ENCODE measurements at places on chromosomes 12 and 14.

DNA sequence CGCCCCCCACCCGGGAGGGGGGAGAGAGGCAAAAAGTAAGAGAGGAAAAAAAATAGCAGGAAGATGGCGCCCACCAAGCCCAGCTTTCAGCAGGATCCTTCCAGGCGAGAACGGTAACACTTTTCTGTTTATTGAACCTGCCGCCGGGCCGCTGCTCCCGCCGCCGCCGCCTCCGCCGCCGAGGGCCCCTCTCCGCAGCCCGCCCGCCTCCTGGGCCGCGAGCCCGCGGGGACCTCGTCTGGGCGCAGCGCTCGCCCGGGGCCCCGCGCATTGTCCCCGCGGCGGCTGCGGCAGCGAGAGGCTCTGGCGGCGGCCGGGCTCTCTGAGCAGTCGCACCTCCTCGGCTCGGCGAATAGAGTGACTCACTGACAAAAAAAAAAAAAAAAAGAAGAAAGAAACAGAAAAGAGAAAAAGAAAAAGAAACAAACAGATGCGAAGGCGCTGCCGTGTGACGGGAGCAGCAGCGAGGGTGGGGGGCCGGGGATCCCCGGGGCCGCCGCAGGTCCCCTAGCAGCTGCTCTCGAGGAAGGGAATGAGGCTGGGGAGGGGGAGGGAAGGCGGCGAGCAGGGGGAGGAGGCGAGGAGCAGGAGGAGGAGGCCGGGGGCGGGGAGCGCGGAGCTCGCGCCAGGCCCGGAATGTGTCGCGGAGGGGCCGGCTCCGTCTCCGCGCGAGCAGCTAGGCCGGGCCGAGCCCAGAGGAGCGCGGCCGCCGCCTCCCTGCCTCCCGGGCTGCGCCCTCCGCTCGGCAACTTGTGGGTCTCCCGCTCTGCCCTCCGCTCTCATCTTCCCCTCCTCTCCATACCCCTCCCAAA, 781 bp downstream of the NPAS3 start:
- no peak for DNase-seq

GRCh38 chr12:79267580-79267979, 403.0 kb downstream of the SYT1 start:
- DNase-seq: no peak

DNA sequence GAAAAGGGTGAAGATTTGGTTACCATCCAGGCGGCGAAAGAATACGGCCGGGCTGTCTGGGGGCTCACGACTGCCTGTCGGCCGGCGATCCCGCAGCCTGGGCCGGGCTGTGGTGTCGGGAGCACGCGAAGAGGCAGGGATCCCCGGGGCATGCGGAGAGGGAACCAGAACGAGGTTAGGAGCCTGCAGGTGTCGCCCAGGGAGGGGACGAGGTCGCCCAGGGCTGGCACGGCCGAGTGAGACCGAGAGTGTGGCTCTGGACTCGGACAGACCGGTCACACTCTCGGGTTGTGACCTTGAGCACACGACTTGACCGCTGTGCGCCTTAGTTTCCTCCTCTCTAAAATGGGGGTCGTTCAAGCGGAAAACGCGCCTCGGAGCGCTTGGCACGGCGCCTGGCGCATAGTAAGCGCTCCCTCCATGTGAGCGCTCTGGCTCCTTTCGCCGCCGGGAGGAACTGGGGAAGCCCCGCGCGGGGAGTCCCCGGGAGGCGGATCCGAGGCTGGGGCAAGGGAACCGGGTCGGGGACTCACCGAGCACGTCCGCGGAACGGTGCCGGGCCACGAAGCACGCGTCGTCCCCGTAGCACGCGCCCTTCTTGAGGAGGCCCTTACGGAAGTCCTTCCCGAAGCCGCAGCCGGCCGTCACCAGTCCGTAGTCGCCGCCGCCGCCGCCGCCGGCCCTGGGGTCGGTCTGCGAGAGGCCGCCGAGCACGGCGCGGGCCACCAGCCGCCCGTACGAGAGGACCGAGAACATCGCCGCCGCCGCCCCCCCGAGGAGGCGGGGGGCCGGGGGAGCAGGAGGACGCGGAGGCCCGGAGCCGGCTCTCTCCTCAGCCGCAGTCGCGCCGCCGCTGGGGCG, 612 bp downstream of the PPTC7 start:
- DNase-seq: peak; percentile 56

GRCh38 chr14:22579881-22580280, 9.1 kb downstream of the DAD1 start:
- no peak for DNase-seq

GRCh38 chr14:65927931-65928356, 515.4 kb downstream of the FUT8 start:
- DNase-seq: no peak

DNA sequence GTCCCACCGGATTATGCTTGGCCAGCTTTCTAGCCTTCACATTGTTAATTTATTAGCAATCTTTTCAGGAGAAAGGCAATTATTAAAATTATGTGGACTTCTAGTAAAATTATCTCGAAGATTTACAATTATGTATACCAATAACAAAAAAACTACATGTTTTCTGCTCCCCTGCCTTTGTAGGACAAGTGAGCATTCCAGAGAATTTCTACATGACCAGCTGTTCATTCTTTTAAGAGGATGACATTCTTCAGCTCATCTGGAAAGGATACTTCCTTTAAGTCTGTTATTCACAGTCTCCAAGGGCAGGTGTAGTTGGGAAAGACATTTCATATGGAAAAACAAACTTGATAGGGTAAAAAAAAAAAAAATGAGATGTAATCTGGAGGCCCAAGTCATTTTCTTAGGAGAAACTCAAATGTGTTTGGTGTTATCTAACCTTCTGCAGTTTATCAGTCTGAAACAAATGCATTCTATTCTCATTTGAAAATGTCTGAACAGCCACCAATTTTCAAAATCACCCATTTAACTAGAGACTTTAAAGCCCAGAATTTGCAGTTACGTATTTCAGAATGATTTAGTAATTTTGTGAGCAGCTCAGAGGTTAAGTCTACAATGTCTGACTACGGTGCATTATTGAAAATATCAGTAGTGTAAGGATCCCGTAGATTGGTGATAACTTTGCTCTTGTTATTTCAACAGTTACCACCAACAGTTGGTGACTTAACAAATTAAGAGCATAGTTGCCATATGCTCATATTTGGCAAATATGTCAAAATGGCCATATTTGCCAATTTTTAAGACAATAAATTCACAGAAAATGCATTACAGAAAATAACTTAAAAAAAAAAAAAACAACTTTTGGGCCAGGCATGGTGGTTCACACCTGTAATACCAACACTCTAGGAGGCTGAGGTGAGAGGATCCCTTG, 1.8 kb upstream of the PHLDA1 start:
- DNase-seq: peak; percentile 75

- DNase-seq: no peak
Observed at GRCh38 chr12:124115496-124115895, 142.5 kb downstream of the ZNF664 start.

DNA sequence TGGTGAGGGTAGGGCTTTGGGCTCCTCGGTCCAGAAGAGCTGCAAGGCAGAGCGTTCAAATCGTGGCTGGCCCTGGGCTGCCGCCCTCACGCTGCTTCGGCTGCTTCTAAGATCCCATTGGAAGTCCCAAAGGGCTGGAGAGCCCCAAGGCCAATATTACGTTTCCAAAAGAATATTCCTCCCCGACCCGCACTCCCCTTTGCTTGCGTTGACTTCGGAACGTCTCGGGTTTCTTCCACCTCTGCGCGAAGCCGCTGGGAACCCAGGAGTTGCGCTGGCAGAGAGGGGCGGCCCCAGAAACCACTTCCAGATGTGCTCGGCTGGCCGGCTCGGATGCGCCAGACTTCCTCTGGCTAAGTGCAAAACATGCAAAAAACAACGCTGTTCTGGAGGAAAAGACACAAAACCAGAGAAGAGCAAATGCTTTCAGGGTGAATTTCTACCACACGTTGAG, at the start of gene GLT8D2:
Gene GLT8D2, minus strand, starts transcription at position 285 of the 454 bp plus-strand sequence. CDS start 30,539 bp downstream, outside the sequence.
- no peak for DNase-seq

DNA sequence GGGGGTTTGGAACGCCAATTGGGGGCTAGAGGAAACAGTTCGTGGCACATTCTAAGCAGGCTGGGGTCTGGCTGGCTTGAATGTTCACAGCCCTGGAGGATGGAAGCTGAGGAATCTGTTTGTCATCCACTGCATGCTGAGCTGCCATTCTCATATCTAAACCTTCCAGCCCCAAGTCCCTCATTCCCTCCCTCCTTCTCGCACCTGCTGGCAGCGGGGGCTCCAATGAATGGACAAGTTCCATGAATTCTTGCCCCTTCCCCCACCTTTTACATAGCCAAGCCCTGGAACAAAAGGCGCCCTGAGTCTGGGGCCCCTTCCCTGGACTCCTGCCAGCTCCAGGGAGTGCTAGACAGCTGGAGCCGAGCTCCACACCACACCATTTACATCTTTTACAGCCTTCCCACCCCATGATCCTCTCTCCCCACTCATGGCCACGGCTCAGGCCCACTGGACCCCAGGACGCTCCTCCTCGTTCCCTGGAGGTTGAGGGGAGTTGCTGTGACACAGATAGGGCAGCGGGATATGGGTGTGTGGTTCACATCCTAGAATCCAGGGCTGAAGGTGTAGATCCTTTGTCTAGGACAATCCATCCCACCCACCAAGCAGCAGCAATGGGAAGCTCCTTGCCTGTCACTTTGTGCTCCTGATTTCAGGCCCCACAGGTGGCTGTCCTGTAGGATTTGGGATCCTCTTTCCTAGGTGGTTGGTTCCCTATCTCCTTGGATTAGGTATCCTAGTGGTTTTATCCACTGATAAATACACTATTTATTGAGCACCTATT, 21.7 kb upstream of the VRTN start:
- DNase-seq: no peak

DNA sequence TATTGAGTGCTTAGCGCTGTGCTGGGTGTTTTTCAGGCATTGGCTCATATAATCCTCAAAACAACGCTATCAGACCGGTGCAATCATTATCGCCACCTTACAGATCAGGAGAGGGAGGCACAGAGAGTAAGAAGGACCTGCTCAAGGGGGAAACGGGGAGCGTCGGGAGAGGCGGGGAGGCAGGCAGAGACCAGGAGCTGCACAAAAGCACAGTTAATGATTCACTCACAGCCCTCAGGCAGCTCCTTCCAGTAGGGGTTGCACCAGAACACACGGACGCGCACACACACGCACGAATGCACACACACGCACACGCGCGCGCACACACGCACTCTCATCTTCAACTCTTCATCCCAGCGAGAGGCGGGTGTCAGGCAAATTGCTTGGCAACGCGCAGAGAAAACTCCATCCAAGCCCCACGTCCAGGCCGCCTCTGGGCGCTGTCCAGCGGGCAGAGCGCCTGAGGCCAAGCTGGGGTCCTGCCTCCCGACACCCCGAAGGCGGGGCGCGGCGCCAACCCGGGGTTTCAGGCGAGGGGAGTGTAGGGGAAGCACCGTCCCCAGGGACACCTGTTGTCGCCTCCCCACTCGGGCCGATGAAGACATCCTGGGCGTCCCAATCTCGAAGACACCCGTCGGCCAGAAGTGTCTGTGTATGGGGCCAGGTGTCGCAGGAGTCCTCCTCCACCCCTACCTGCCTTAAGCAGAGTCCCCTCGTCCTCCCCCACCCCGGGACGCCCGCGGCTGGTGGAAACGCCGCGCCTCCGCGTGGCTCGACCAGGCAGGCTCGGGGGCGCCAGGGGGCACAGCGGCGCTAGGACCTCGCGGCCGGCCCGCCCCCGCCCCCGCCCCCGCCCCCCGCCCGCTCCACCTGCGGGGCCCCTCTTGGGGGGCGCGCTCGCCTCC, 35.5 kb upstream of the STON2 start:
- DNase-seq: no peak

DNA sequence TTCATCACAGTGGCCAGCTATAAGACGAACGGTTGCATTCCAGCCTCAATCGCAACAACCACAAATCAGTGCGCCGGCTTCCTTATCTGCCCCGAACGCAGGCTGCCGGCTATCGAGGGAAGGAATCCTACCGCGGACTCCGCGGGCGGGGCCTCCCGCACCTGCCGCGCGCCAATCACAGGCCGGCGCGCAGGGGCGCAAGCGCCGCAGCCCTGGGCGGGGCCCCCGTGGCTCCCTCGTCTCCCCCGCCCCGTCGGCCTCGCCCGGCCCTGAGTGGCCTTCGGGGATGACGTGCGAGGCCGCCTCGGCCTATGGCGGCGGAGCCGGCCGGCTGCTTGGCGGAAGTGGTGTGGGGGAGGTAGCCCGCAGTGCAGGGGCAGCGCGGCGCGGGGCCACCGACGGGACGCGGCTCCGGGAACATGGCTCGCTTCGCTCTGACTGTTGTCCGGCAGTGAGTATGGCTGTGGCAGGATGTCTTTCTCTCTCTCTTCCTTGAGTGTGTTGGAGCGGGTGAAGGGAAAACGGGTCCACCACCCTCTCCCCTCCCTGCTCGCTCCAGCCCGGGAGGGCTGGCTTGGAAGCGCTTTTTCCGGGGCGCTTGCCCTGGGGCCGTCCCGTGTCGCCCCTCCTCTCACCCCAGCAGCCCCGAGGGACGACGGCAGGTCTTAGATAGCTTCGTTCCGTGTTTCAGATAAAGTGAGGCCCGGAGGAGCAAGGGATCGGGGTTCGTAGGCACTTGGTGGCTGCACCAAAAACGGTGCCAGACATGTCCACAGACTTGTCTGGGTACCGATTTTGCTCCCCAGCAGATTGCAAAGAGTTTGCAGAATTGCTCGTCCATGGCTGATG, at the start of gene TIGAR:
Gene TIGAR, plus strand, starts transcription at position 361 of the 849 bp plus-strand sequence. Its CDS starts 59 bp downstream, at position 420.
- DNase-seq: peak; percentile 93

GRCh38 chr14:99158150-99158549, 113.8 kb downstream of the BCL11B start:
- DNase-seq: no peak

- DNase-seq: no peak
Observed at GRCh38 chr12:123608182-123608581, 6.3 kb downstream of the DDX55 start.

GRCh38 chr12:120586206-120586605, 5.0 kb upstream of the POP5 start:
- DNase-seq: no peak

DNA sequence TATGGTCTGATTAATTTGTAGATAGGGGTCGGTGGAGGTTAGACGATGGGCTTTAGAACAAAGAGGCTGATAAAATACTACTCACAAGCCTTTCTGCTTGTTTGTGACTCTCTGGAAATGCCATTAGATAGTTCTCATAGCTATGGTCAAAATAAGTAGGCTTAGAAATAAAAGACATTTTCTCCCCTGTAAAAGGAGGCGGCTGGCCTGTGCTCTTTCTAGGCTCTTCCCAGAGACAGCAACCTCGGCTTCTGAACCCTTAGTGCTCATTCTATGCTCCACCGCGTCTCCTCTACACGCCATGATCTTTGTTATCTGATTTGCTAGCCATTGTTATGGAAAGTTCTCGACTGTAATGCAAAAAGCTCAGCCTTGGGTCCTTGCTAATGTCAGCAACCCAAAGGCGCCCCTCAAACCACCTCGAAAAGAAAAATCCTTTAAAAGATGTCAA, 64.5 kb downstream of the CRADD start:
- no peak for DNase-seq

DNA sequence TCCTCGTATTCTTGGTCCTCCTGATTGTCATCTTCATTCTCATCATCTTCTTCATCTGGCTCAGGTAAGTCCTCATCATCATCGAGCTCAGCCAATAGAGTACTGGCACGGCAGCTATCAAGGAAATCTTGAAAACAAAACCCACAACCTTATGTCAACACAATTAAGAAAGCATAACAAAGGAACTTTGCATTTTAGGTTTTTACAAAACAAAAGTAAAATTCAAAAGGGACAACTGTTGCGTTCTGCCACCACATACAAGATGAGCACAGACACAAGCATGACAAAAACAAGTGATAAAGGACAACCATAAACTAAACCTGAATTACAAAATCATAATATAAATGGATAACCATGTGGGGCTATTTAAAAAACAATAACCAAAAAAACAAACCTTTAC, 84.7 kb downstream of the HECTD1 start:
- DNase-seq: no peak

Data from RKO (cell line).